Stimulated activated CD4-positive, alpha-beta T cell treated with anti-CD3 and anti-CD28 coated beads, Interleukin-4, amount 100 ng/mL, for 24 hours (primary cell): ENCODE measurements at places on chromosomes 4 and X.

DNA sequence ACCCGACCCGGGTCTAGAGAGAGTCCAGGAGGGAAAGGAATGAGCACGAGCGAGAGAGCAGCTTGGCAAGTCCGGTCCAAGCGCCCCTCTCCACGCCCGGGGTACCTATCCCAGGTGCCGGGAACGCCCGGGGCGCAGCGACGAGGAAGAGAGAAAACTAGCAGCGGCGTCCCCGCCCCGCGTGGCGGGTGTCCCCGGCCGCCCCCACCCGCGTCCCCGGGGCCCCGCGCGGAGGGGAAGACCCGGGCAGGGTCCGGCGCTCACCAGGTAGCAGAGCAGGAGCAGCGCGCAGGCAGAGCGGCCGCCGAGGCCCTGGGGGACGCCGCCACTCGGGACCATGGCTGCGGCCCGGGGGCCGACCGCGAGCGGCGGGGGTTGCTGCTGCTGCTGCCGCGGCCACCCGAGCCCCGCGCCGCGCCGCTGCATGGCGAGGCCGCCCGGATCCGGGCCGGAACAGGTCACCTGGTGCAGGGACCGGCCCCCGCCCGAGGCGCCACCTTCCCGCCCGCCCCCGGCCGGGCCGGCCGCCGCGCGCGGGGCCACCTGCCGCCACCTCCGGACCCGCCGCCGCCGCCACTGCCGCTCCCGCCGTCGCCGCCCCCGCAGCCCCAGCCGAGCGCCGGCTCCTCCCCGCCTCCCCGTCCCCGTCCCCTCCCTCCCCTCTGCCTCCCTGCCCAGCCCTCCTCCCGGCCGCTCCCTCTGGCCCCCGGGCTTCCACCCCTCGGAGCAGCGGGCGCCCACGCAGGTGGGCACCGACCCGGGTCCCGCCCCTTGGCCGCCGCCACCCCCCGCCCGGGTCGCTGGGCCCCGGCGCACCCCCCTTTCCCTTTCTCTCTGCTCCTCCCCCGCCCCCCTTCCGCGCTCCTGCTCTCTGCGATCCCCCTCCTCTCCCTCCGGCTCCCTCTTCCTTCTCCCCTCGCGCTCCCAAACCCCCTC is at the start of gene SEL1L3:
SEL1L3 (minus strand) TSS at position 578 of the 936 bp plus-strand sequence; CDS start at position 426, 152 bp downstream.
- peak; percentile 51 for DNase-seq

GRCh38 chrX:30278365-30278764 is 30.8 kb downstream of the NR0B1 start:
- no peak for DNase-seq

DNA sequence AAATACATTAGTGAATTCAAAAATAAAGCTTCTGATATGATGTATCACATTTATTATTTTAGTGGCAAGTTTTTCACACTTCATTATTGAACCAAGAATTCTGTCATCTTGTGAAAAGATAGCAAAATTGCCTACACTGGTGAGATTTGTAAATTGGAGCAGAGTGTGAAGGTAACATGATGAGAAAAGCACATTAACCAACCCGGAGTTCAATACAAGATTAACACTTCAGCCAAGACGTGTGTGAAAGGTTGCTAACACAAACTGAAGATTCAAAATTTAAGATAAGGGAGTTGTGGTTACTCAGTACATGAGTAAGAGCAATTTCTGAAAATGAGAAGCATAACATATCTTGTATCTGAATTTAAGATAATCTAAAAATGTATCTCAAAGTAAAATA is 346.7 kb downstream of the PDHA2 start:
- DNase-seq, result no peak

- no peak for DNase-seq
These were observed 16.5 kb downstream of the ACSL4 start for GRCh38 chrX:109716431-109717028.
